Transverse colon (tissue), 4 donors: ENCODE measurements at places on chromosomes 3 and 15. TPM values are rescaled to one million over a fixed set of nuclear protein-coding genes. Genes with fewer than 3 reads are reported as not detected.

DNA sequence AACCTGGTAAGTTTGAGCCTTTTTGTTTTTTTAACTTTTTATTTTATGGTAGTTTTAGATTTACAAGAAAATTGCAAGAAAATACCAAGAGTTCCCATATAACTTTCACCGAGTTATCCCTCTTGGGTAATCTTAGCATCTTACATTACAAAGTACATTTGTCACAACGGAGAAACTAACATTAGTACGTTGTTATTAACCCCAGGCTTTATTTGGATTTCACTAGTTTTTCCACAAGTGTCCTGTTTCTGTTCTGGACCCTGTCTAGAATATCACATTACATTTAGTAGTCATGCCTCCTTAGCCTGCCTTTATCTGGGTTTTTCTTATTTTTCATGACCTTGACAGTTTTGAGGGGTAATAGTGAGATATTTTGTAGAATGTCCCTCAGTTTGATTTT is 53.5 kb upstream of the KPNA4 start:
- no peak for DNase-seq

DNA sequence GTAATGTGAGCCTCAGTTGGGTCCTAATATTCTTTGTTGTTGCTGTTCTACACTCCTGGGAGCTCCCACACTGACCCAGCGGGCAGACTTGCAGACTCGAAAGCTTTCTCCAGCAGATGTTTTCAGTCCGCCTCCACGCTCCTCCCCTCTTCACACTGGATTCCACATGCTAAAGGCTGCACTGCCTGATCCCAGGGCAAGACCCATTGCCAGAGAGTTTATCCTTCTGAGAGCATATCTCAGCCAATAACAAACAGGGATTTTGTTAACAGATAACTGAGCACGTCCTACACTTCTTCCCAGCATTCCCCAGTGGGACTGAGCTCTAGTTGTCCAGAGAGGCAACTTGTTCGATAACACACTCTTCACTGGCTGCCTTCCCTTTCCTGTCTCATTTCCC is 8.0 kb upstream of the COL6A6 start:
- no peak for DNase-seq

DNA sequence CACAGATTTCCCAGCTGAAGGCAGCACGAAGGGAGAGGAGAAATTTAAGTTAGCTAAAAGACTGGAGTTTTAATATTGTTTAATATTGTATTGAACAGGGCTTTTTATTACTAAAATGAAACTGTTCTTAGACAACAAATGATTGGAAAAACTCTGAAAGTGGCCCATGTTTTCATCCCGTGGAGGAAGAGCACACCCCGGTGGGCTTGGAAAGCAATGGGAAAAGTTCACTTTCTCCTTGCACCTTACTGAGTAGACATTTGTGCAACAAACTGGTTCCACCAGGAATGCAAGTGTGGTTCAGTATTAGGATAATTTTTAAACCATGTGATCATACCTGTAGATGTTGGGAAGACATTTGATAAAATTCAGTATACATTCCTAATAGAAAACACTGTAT is 8.2 kb upstream of the ESYT3 start:
- no peak for DNase-seq

DNA sequence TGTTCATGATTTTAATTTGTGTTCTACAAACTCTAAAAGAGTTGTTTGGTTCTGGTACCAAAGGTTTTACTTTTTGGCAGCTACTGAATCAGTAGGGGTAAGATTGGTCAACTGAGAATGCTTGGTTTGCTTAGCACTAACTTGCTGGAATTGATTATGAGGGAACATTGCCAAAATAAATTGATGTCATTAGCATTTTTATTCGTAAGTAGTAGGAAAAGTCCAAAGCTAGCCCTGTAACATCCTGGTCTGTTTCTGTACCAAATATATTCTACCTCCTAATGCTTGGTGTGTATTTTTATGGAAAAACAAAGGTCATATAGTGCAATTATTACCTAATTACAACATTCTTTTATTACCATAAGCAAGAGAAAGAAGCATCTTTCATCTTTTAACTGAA is 35.9 kb upstream of the KPNA4 start:
- DNase-seq: no peak

The EHHADH gene
- 6.4 TPM for total RNA-seq

The BLM gene
- total RNA-seq: 1.5 TPM

The SLC9C1 gene
- not detected for total RNA-seq

The RAB27A gene
- total RNA-seq: 65.7 TPM

The DNAH12 gene
- total RNA-seq: not detected
